ENCODE measurements at places on chromosomes 4 and X.

DNA sequence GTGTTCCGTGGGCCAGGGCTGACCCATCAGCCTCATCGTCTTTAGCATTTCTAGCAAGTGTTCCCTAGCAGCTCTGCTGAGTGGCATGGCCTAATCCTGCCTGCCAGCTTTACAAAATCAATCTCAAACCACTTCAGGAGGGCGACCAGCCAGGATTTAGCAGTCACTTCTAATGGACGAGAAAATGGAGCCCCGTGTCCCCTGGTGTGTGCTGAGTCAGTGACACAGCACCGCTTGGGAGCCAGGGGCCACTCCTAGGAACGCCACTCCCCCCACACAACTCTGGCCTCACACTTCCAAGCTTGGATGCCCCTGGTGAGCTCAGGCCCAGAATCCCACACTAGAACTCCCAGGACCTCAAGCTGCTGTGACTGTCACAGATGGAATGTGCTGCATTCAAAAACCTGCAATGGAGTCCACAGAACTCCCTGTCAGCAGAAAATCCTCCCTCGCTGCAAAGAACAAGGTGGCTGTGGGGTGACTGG, 311.2 kb upstream of the GATB start:
- no peak for DNase-seq

GRCh38 chrX:12308420-12308819, 170.1 kb downstream of the FRMPD4 start:
- no peak for DNase-seq

- peak; percentile 73 for DNase-seq
Measured at GRCh38 chr4:170047771-170048354, 21.7 kb upstream of the MFAP3L start.

GRCh38 chrX:37638047-37638446, 47.5 kb upstream of the XK start:
- no peak for DNase-seq

GRCh38 chr4:182245541-182246215, 2.5 kb downstream of the TENM3 start:
- peak; percentile 39 for DNase-seq

- peak; percentile 95 for DNase-seq
Measured at GRCh38 chr4:74682567-74683359, 111.6 kb downstream of the BTC start.

DNA sequence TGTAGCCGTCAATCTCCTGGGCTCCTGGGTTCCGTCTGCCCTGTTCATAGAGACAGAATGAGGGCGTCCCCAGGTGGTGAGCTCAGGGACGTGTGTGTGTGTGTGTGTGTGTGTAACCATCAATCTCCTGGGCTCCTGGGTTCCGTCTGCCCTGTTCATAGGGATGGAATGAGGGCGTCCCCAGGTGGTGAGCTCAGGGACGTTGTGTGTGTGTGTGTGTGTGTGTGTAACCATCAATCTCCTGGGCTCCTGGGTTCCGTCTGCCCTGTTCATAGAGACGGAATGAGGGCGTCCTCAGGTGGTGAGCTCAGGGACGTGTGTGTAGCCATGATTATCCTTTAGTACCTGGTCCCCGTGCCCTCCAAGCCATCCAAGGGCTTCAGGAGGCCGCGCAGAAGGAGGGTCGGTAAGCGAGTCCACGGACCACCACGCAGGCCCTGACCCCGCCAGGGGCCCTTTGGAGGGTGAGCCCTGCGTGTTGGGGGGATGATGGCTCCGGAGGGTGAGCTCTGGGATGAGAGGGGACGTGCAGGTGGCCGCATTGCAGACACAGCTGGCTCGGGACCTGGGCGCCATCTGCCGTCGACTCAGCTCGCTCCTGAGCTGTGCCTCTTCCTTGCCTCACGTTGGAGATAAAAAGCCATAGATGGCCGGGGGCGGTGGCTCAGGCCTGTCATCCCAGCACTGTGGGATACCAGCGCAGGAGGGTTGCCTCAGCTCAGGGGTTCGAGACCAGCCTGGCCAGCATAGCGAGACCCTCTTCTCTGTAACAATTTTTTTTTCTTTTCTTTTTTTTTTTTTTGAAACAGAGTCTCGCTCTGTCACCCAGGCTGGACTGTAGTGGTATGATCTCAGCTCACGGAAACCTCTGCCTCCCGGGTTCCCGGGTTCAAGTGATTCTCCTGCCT, 5.4 kb upstream of the GTPBP6 start:
- peak; percentile 98 for DNase-seq

DNA sequence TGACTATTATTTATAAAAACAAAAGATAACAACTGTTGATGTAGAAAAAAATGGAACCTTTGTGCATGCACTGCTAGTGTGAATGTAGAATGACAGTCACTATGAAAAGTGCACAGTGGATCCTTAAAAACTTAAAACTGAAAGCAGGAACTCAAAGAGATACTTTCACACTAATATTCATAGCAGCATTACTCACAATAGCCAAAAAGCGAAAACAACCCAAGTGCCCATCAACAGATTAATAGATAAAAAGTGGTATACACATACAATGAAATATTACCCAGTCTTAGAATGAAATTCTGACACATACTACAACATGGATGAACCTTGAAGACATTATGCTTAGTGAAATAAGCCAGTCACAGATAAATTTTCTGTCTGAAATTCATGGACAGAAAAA, 23.8 kb downstream of the CENPC start:
- no peak for DNase-seq

DNA sequence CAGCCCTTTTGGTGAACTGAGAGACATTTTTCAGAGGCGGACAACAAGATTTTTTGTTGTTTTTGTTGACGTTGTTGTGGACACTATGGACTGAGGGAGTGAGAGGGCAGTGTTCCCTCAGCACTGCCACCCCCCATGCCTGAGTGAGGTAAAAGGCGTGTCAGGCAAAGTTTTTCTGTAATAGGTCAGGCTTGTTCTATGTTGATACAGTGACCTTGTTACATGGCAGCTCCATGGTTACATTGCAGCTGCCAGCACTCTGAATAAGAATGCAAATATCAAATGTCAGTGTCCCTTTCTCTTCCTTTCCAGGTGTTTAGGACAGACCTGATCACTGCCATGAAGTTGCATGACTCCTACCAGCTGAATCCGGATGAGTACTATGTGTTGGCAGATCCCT, 36.6 kb downstream of the JADE1 start:
- DNase-seq = no peak

GRCh38 chr4:147428583-147428982, 52.3 kb upstream of the EDNRA start:
- DNase-seq = peak; percentile 22

- DNase-seq = no peak
Measured at GRCh38 chr4:2426069-2426397, 7.3 kb downstream of the CFAP99 start.

GRCh38 chr4:109996526-109996925, 83.8 kb downstream of the EGF start:
- peak; percentile 23 for DNase-seq

DNA sequence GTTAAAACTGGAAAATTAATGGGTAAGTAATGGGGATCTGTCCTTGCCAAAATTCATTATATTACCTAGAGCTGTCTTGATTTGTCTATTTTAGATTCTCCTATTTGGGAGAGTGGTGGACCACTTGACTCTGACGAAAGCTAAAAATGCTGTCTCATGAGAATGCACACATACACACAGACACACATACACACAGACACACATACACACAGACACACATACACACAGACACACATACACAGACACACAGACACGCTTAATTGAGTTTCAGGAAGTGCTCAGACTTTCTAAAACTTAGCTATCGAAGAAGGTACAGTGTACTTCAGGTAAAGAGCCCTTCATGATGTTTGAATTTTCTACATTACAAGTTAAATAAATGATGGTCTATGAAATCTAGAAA, 279.5 kb downstream of the ANKRD50 start:
- DNase-seq = no peak

DNA sequence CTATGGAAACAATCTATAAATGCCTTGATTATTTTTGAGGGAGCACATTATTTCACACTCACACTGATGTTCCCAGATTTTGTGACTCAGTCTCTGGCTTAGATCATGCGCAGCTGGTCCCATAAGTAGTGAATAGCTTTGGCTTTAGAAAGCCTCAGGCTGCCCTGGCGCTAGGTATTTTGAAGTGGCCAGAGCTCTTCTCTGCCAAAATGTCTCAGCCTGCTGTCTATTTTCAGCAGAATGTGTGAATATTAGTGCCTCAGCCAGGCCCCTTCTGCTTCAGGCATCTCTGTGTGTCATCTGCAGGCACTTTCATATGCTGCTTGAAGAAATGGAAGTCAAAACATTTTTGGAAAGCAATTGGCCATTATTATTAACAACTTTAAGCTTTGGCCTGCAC, 931.0 kb upstream of the INTU start:
- peak; percentile 45 for DNase-seq

GRCh38 chr4:85879518-85879917, 404.6 kb downstream of the ARHGAP24 start:
- DNase-seq = no peak

DNA sequence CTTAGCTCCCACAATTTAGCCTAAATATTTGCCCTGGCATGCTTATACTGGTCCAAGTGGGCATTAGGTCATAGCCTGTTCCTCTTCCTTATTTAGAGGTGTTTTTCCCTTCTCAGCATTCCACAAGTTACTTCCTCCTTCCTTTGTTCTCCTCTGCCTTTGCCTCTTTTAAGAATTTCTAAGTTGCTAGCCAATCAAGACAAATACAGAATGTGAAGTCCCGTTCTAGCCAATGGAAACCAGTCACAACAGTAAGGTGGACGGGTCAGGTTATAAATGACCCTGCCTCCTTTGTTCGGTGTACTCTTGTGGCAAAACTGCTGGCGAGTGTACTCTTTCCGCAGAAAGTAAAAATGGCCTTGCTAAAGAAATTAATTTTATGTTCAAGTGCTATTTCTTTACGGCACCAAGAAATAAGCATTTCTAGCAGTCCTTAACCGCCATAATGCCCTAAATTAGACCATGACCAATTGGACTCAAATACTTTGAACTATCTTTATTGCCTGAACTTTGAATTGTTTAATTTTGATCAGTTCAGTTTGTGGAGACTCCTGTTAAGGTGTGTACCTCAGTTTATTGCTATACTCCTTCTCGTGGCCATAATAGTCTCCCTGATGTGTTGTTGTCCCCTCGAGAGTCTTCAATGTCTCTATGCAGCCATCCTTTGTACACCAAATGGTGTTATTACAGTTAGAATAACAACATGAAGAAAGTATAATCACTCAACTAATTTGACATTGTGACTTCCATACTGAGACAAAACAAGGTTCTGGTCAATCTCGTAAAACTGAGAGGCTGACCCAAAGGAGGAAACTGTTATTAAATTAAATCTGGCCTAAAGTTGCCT, 1.6 kb upstream of the HADH start:
- peak; percentile 66 for DNase-seq

DNA sequence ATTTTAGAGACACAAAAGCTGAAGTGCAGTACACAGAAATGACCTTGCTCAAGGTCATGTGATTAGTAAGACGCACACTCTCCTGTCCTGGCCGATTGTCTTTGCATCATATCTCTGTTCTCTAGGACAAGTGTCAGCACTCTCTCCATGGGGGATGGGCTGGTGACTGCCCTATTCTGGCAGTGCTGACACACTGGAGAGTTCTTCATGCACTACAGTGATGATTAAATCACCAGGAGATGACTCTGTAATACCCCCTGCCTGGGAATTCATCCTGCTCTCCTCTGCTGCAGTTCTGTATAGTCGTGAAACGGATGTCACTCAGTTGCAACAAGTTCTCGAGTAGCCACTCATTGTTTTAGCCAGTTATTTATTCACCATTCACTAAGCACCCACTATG, 5.3 kb upstream of the SHISA3 start:
- no peak for DNase-seq

DNA sequence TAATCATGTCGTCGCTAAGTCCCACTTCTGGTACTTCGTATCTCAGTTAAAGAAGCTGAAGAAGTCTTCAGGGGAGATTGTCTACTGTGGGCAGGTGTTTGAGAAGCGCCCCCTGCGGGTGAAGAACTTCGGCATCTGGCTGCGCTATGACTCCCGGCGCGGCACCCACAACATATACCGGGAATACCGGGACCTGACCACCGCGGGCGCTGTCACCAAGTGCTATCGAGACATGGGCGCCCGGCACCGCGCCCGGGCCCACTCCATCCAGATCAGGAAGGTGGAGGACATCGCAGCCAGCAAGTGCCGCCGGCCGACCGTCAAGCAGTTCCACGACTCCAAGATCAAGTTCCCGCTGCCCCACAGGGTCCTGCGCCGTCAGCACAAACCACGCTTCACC, 11.3 kb downstream of the PNCK start:
- peak; percentile 54 for DNase-seq

DNA sequence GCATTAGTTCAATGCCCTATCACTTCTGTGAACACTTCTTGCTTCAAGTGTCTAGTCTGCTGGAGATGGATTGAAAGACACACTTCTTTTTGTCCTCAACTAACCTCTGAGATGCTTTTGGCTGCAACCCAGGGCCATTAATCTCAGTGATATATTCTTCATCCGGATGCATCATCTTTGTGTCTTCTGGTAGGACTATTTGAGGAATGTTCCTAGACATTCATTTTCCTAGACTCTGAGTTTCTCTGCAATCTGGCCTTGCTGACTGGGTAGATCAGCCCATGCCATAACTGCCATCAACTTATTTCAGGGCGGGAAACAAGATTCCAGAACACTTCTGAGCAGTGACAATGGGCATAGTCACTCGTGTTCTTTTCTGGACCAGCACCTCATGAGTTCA, 329.4 kb downstream of the PDGFC start:
- no peak for DNase-seq

- DNase-seq = no peak
Measured at GRCh38 chr4:2652415-2653160, 103.5 kb downstream of the TNIP2 start.

GRCh38 chrX:54359408-54359807, 1.6 kb upstream of the WNK3 start:
- no peak for DNase-seq

- DNase-seq = no peak
Measured at GRCh38 chr4:104022226-104022625, 302.4 kb upstream of the TACR3 start.

GRCh38 chr4:89247951-89248350, 59.6 kb downstream of the GPRIN3 start:
- no peak for DNase-seq

DNA sequence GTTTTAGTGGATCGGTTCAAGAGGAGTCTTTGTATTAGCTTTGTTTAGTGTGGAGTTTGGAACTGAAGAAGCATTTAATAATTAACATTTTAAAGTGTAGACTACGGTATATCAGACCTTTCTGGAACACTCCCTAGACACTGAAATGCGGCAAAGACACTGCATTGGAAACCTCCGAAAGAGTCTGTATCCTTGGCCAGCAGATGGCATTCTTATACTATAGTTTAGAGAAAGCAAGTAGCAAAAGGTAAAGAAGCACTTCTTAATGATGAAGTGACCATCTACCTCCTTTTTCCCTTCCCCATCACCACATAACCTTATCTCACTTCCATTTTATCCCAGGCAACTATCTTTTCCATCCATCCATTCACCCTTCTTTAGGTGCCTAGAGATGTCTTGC, 7.6 kb downstream of the FABP2 start:
- peak; percentile 62 for DNase-seq

- DNase-seq = no peak
Measured at GRCh38 chr4:138535316-138535715, 293.2 kb upstream of the SLC7A11 start.

Measured in epithelial cell of esophagus (primary cell).